Iris pigment epithelial cell (primary cell): ENCODE measurements at places on chromosomes 13 and 19.

GRCh38 chr13:59111751-59112171, 1052.0 kb downstream of the DIAPH3 start:
- DNase-seq: peak; percentile 92

DNA sequence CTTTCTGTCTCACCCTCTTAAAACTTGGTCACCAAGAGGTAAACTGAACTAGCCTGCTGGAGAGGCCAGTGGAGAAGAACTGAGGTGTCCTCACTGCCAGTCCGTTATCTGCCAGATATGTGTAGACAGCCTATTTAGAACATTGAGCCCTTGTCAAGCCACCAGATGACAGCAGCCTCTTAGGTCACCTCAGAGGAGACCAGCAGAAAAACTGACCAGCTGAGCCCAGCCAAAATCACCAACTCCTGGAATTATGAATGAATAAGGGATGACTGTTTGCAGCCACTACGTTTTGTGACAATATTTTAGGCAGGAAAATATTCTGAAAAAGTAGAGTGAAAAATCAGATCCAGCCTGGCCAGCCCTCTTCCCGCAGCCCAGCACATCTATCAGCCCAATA, 513.9 kb downstream of the DCT start:
- no peak for DNase-seq

DNA sequence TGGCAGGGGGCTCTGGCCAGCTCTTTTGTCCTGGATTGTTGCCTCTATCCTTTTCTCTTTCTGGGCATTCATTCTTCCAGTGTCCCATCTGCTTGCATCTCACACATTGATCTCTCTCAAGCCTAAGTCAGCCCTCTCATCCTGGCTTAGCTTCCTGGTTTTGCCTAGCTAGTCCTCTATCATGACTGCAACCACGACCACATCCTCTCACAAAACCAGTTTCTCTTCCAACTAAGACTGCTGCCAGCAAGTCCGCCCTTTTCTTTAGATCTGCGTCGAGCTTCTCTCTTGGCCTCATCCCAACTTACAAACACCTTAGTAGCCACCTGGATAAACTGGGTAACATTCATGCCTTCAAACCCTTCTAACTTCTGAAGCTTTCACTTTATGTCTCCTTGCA, 212.2 kb upstream of the HTR2A start:
- no peak for DNase-seq

DNA sequence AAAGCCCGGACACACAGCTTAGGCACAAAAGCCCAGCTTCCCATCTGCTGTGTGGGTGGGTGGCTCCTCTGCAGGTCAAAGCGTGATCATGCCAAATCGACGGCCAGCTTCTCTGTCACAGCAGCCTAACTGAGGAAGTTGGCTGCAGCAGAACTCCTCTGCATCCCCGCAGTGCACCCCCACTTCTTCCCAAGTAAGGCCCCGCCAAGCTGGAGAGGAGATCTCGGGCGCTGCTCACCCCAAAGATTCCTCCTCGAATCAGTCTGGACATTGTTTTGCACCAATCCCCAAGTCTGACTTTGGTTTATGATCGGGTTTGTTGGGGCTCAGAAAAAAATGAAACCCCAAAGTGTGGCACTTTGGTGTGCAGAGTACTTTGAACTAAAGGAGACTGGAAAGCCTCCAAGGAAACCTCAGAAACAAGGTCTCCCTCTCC, 19.7 kb upstream of the CPB2 start:
- DNase-seq: no peak

GRCh38 chr19:47885067-47885463, 1.1 kb downstream of the SULT2A1 start:
- DNase-seq: no peak

- no peak for DNase-seq
Observed at GRCh38 chr19:38944981-38945506, 14.3 kb downstream of the MRPS12 start.

DNA sequence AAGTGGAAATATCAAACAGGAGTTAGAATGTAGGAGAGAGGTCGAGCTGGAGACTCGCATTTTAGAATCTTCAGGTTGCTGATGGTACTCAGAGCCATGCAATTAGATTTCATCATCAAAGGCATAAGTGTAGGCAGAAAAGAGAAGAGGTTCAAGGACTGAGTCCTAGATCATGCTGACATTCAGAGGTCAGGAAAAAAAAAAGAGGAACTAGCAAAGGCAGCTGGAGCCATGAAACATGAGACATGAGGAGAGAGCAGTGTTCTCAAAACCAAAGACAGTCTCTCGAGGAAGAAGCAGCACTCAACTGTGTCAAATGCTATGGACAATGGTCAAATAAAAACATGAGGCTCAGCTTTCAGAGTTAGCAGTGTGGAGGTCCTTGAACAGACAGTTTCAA, 12.4 kb upstream of the TPP2 start:
- no peak for DNase-seq

DNA sequence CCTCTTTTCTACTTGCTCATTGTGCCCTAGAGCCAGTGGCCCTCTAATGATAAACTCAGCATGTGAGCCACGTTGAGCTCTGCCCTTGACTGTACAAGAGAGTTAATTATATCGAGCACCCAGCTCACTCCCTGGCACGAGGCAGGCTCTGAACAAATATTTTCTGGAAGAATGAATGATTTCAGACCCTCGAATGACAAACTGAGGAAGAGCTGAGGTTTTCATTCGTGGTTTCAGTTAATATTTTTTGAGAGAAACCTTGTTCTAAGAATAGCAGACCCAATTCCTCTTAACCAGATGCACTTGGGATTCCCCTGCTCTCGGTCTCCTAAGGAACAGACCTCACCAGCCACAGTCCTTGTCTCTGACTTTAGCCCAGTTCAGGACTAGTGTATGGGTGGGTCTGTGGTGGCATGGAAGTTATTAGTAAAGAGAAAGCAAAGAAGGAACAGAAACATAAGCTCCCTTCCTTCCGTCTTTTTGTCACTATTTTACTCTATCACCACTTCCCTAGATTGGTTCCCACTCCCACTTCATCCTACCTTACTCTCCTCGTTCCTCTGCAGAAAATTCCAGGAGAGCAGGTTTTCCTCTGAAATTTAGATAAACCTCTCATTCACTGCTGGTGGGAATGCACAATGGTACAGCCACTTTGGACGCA, 22.1 kb upstream of the WDFY2 start:
- no peak for DNase-seq
